ENCODE measurements at places on chromosomes 16 and 17.

DNA sequence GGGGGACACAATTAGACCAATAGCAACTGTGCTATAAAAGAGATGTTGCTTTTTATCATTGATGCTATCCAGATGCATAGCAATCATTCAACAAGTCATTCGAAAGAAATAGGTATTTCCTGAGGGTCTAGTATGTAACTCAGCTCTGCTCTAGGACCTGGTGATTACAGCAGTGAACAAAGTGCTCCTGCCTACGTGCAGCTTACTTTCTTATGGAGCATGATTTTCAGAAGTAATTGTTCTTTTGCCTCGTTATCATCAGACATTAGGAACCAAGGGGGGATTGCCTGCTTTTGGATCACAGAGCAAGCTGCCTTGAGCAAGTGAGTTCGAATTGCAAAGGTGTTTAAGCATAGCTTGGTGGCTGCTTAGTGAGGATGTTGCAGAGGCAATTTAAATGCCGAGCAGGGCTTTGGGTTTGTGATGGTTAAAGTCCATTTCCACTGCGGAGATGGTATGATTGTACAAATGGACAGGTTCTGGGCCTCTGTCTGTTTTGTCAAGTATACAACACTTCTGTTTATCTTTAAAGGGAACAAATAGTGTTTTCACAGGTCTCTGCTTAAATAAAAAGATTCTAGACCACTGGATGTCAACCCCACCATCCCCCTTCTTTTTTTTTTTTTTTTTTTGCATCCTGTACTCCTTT is 41.5 kb downstream of the WWOX start:
- no peak for DNase-seq

GRCh38 chr16:49734331-49734730 is 121.6 kb downstream of the ZNF423 start:
- DNase-seq: no peak

DNA sequence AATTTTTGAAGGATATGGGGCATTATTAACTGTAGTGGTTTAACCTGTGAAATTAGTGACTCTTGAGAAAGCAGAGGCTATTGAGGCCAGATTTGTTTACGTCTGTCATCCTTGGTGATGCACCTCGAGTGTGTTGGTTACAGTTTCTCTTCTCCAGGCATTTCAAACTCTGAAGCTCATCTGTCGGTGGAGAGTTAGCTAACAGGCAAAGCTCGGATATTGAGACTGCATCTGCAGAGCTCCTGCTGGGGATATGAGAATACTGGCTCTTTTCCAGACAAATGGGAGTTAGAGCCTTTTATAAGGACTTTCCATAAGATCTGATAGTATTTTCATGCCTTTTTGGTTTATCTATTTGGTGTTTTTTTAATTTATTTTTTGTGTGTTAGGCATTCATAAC is 6.7 kb downstream of the CLEC16A start:
- DNase-seq: no peak

DNA sequence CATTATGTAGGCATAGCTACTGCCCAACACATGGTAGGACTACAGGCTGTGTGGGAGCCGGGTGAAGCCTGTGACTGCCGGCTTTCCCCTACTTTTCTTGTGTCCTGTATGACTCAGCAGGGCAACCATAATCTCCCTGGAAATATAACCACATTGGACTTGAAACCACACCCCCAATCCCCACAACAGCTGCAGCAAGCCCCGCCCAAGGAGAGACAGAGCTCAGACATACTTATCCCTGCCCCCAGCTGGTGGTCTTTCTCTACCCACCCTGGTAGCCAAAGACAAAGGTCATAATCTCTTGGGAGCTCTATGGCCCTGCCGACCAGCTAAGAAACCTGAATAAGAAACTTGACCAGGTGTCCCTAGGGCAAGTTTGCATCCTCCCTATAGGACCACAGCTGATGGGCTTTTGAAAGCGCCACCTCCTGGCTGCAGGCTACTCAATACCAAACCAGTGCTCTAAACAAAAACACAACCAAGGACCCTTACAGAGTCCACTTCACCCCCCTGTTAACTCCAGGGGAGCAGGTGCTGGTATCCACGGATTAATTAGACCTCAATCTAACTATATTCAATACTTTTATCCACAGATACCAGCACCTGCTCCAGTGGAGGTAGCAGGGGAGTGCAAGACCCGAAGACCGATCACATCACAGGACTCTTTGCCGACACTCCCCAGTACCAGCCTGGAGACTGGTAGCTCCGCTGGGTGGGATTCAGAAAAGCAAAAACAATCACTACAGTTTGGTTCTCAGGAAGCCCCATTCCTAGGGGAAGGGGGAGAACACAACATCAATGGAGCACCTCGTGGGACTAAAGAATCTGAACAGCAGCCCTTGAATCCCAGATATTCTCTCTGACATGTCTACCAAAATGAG is 91.2 kb downstream of the IRX5 start:
- DNase-seq: peak; percentile 66

DNA sequence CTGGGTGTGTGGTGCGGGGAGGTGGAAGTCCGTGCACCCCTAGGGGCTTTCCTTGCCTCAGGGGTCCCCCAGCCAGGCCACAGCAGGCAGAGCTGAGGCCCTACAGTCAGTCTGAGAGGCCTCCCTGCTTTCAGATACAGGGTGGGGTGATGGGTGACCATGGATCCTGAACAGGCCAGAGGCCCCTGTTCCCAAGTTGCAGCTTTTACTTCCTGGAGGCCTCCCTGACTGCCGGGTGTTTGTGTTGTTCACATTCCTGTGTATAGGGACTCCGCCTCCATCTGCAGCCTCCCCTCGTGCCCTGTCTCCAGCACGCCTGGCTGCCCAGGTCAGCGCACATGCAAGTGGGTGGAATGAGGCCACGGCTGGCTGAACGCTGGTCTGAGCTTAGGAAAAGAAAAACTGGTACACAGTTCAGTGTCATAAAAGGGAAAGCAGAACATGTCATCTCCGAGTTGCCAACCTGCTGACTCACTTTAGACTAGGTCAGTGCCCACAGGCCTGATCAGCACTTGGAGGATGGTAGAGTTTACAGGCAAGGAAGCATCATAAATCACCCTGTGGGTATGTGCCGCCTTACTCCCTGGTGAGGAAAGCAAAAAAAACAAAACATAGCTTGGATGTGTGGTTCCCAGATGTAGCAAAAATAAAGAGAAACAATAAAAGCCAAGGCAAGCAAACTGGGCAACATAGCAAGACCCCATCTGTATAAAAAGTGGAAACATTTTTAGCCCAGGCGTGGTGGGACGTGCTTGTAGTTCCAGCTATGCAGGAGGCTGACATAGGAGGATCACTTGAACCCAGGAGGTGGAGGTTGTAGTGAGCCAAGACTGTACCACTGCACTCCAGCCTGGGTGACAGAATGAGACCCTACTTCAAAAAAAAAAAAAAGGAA is 6.2 kb upstream of the SLC7A6 start:
- DNase-seq: no peak

- no peak for DNase-seq
These were observed 119.3 kb upstream of the WSCD1 start for GRCh38 chr17:5950878-5951277.

- DNase-seq: no peak
These were observed 19.3 kb upstream of the FLCN start for GRCh38 chr17:17256316-17256715.

- no peak for DNase-seq
These were observed 24.7 kb upstream of the SSTR5 start for GRCh38 chr16:1047801-1048200.

- DNase-seq: no peak
These were observed 28.5 kb downstream of the SRCIN1 start for GRCh38 chr17:38577244-38577643.

DNA sequence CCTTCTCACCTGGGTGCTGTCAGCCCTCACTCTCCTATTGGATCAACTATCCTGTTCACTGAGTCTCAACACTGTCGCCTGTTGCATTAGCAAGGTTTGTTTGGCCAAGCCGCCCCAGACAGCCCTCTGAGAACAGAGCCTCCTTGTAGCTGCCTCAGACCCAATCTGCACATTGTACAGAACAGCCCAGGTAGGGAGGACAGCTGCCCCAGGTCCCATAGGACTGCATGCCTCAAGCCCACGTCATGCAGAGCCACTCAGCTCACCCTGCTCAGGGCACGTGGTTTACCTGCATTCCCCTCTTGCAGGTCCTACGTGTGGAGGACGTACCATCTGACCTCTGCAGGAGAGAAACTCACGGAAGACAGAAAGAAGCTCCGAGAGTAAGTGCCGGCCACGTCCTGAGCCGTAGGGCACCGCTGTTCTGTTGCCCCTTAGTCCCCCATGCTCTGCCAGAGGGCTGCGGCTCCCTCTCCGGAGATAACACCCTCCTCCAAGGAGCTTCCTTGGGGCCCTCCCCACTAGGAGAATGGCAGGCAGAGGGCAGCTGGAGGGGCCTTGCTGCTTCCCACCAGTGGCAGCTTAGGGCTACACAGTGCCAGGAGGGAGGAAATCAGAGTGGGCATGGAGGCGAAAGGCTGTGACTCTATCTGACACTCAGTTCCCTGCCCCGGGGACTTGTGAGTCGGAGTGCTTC is 2.8 kb downstream of the SNRNP25 start:
- no peak for DNase-seq

DNA sequence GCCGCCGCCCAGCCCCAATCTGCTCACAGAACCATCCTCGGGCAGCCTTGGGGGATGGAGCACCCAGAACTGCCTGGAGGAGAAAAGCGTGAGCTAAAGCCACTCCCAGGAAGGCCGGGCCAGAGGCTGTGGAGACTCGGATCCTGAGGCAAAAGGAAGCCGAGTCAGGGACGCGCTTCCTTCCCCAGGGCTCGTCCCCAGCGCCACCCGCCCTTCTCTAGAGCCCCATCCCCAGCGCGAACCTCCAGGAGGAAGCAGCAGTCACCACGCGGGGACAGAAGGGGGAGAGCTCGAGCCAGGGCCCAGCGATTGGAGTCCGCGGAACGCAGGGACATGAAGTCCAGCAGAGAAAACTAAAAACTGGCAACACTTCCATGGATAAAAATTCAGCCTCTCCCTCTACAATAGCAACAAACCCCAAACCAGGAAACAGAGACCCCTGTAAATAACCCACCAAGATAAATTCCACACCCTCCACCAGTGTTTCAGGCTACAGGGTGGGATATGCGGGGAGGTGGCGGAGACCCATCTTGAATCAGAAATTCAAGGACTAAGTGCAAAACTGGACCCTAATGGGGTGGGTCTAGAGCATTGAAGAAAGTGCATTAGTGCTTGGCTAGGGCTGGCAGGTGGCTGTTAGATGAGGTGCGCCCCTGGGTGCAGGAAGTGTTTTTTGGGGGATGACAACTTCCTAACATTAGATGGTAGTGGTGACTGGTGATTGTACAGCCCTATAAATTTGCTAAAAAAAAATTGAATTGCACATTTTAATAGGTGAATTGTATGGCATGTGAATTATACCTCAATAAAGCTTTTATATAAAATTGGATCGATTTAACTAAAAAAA is 116.1 kb upstream of the METRNL start:
- peak; percentile 80 for DNase-seq

GRCh38 chr16:46972429-46973206 is 856 bp downstream of the DNAJA2 start:
- DNase-seq: peak; percentile 15

GRCh38 chr17:15885770-15886169 is 59.2 kb upstream of the ADORA2B start:
- no peak for DNase-seq

Measured in fibroblast of skin of right biceps (primary cell).